ENCODE measurements at places on chromosomes 6 and 20.

GRCh38 chr6:134122775-134123174 is 70.4 kb upstream of the SLC2A12 start:
- no peak for DNase-seq

DNA sequence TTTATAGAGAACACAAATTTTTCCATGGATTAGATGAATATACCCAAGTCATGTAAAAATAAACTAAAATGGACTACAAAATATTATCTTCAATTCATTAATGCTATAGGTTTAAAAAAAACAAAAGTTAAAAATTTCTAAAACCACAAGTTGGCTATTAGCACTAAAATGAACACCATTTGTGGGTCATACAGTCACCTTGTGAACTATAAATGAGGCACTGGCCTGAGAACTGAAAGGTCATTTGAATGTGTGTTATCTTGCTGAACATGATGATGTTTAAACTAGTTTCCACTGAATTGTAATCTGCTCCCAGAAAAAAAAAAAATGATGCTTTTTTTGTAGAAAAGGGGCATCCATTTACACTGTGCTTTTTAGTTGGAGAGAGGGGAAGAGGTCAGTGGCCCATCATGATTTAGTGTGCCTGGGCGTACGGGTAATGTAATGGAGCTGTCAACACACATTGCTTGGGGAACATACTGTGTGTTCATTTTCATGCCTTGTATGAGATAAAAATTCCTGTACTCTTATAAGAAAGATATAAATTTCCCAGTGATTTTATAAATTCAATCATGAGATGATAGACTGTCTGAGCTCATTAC is 96.6 kb upstream of the FKBP1C start:
- DNase-seq: no peak

GRCh38 chr20:53960579-53961272 is 109.7 kb downstream of the BCAS1 start:
- DNase-seq: no peak

DNA sequence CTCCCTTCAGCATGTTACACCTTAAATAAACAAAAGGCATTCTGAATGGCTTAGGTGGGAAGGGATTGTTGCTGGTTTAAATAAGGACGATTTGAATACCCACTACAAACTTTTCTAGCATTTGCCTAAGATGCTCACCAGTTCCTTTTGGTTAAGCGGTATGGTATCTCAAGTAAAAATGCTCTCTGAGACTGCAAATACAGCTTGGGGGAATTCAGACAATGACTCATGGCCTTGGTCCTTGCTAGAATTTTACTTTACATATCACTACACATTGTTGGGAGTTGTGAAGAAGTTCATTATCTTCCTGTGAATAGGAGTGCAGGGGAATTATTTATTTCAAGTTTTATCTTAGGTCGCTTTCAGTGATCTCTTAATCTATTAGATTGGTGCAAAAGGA is 670.7 kb downstream of the UTRN start:
- peak; percentile 63 for DNase-seq

DNA sequence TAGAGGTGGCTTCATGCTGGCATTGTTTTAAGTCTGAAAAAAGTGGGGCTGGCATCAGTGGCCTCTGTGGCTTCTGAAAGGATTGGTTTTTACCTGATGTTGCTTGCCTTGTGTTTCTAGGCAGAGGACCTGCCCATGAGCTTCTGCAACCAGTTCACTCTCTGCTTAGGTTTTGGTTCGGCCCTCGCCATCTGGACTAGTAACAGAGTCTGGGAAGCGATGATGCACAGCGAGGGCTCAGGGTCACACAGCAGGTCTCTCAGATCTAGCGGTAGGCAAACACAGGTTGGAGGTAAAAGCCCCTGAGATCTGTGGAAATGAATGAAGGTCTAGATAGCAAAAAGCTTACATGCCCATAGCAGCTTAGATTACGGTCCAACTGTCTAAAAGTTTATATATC is 6.8 kb upstream of the RBL1 start:
- DNase-seq: no peak

GRCh38 chr20:18001131-18001921 is 32.5 kb downstream of the MGME1 start:
- DNase-seq: peak; percentile 94

DNA sequence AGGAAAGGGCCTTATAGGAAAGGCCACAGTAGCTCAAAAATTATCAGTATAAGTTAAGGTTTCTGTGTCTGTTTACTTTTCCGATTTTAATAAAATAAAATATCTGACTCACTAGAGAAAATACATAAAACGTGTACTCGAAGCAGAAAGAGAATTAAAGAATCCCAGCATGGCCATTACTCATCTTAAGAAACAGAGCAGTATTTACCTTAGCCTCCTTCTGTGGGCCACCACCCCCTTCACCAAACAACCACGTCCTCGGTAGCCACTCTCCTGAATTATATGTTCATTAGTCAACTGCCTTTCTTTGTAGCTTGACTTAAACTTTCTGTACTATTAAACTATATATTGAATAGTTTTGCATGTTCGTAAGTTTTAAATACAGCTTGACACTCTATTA is 72.2 kb upstream of the SPTLC3 start:
- DNase-seq: no peak

GRCh38 chr6:42962502-42963178 is 2.1 kb downstream of the GNMT start:
- no peak for DNase-seq

DNA sequence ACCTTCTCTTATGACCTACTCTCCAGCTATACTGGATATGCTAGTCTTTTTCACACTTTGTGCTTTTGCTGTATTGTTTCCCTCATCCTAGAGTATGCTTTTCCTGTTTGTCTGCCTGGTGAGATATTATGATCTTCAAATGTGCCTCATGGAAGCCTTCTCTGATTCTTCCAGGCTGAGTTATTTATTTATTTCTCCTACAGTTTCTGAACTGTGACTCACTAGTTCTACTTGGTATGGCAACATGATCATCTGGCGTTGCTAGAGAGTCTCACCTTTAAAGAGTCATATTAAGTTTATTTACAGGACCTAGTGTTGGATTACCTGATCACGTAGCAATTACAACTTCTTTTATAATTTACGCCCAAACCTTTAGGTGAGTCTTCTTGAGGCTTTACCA is 81.2 kb upstream of the HDAC2 start:
- no peak for DNase-seq

DNA sequence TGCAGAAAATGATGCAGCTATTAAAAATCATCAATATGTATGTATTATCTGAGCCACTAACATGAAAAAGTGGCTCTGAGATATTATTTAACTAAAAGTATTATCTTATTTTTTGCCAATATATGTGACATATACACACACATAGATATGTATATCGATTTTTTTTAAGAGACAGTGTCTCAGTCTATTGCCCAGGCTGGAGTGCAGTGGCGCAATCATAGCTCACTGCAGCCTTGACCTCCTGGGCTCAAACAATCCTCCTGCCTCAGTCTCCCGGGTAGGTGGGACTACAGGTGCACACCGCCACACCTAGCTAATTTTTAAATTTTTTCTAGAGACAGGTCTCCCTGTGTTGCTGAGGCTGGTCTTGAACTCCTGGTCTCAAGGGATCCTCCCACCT is 1.6 kb upstream of the TRAF3IP2 start:
- DNase-seq: no peak

- DNase-seq: no peak
These were observed 3.8 kb downstream of the TXNDC5 start for GRCh38 chr6:7906741-7907140.

GRCh38 chr6:142721215-142721920 is 223.6 kb downstream of the HIVEP2 start:
- no peak for DNase-seq

GRCh38 chr6:45933855-45934254 is 81.8 kb downstream of the CLIC5 start:
- no peak for DNase-seq

DNA sequence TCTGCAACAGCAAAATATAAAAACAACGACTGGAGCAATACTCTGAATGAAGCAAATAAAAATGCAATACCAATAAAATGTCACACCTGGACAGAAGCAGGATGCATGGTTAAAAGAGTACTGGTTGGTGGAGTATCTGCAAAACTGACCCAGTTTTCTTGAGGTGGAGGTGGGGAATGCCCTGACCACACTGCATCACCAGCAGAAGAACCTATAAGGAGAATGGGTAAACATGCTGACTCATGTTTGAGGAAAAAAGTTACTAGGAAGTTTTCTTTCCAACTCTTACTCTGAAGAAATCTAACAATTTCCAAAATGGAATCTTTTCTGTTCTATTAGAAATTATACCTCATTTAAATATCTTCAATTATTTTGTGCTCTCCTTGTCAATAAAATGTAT is 43.6 kb downstream of the REPS1 start:
- peak; percentile 90 for DNase-seq

GRCh38 chr20:57075181-57075580 is 191.3 kb downstream of the BMP7 start:
- DNase-seq: no peak

DNA sequence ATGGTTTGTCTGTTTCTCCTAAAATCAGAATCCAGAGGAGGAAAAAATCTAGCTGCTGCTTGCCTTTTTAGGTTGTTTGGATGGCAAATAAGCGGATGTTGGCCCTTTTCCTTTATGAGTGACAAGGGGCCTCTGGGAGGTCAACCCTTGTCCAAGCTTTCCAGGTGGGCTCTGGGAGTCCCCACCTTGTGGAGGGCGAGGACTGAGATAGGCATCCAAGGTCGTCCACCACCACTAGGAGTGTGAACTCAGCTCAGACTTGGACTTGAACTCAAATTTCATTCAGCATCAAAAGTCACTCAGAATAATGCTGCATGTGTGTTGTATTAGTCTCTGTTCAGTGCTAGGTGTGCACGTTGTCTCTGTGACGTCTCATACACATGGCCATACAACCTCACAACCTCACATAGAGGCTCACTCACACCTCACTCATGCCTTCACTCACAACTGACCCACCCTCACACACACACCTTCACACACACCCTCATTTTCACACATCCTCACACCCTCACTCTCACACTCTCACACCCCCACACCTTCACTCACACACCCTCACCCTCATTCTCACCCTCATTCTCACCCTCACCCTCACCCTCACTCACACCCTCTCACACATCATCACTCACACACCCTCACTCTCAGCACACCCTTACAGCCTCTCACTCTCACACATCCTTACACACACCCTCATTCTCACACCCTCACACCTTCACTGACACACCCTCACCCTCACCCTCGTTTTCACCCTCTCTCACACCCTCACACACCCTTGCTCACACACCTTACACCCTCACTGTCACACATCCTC is 18.0 kb downstream of the DYNLT1 start:
- DNase-seq: no peak

GRCh38 chr20:38779247-38780097 is 26.0 kb upstream of the PPP1R16B start:
- DNase-seq: no peak

- DNase-seq: no peak
These were observed 207.8 kb downstream of the TTLL2 start for GRCh38 chr6:167532410-167533288.

DNA sequence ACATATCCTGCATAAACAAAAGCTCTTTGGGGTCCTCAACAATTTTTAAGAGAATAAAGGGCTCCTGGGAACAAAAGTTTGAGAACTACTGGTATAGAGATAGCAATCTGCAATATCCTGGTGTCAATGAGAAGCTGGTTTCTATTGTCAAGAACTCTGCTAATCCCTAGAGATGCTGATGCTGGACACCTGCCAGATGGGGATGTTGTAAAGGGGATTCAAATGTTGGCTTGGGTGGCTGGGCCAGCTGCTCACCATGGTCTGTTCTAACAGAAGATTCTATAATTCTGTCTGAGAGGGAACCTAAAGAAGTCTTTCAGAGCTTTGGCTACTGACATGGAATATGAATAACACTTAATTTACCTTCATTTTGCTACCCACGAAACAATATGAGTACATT is 137.8 kb downstream of the BTBD9 start:
- no peak for DNase-seq

GRCh38 chr6:104680539-104680938 is 179.2 kb downstream of the HACE1 start:
- no peak for DNase-seq

- DNase-seq: peak; percentile 23
These were observed 2.8 kb downstream of the SIRPA start for GRCh38 chr20:1897965-1898464.

DNA sequence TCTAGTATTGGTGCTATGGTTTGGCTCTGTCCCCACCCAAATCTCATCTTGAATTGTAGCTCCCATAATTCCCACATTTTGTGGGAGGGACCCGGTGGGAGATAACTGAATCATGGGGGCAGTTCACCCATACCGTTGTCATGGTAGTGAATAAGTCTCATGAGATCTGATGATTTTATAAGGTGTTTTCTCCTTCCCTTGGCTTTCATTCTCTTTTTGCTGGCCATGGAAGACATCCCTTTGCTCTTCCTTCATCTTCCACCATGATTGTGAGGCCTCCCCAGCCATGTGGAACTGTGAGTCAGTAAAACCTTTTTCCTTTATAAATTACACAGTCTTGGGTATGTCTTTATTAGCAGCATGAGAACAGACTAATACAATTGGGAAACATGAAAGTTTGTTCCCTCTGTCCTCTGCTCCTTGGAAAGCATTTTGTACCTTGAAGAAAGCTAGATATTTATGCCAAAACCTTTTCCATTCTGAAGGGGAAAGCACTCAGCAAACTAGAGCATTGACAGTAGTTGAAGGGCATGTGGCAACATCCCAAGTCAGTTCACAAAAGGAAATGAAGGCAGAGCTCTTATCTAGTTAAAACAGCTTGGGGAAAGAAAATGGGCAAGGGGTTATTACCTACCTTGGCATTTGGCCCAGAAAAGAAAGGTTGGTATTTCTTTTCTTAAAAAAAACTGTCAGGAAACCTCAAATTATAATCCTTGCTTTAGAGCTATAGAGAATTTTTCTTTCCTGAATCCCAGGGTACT is 10.7 kb upstream of the TNFAIP3 start:
- no peak for DNase-seq

DNA sequence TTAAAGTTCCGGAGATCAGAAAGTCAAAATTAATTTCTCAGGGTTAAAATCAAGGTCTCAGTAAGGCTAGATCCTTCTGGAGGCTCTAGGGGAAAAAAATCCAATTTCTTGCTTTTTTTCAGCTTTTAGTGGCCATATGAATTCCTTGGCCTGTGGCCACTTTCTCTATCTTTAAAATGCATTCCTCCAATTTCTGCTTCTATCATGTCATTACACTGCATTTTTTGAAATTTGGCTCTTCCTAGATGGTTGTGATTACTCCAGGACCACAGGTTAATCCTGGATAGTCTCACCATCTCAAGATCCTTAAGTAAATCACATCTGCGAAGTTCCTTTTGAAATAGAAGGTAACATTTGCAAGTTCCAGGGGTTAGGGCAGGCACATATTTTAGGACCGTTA is 1294.9 kb upstream of the CITED2 start:
- peak; percentile 56 for DNase-seq

DNA sequence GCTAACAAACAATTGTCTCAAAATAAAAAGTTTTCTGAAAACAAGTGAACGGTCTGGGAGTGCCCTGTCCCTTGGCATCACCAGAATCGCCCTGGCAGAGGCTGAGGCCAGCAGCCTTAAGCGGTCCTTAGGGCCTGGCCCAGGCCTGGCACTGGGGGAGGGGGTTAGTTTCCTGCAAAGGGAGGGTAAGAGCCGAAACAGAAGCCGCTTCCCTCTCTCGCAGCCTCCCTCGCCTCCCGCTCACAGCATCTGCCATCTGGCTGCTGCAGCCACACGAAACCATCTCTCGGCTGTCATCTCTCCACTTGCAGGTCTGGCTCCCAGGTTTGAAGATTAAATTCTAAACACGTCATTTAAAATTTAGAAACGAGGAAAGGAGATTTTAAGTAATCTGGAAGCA is 31.5 kb downstream of the PMEPA1 start:
- DNase-seq: no peak
